ENCODE measurements at places on chromosomes 16 and 17. TPM values are rescaled to one million over a fixed set of nuclear protein-coding genes. Genes with fewer than 3 reads are reported as not detected.

- H3K4me3 ChIP-seq = peak overlapping the region; percentile 51
- DNase-seq = no peak
- peaks cover 47% of the 10 kb centered on the region for H3K4me1 ChIP-seq
- no peaks in the 10 kb centered on the region for H3K27me3 ChIP-seq
- H3K36me3 ChIP-seq = peaks cover 17% of the 10 kb centered on the region
These were observed 425 bp downstream of the SGSH start for GRCh38 chr17:80219763-80220053.

- H3K27ac ChIP-seq = no peak overlapping the region
- H3K36me3 ChIP-seq = peaks cover 92% of the 10 kb centered on the region
- peaks cover 2% of the 10 kb centered on the region for H3K4me1 ChIP-seq
- no peak overlapping the region for H3K4me3 ChIP-seq
- no peak for DNase-seq
These were observed 7.1 kb downstream of the GLYR1 start for GRCh38 chr16:4839942-4840341.

Gene HID1
- total RNA-seq = 1.2 TPM

Gene NOB1
- total RNA-seq = 117 TPM

DNA sequence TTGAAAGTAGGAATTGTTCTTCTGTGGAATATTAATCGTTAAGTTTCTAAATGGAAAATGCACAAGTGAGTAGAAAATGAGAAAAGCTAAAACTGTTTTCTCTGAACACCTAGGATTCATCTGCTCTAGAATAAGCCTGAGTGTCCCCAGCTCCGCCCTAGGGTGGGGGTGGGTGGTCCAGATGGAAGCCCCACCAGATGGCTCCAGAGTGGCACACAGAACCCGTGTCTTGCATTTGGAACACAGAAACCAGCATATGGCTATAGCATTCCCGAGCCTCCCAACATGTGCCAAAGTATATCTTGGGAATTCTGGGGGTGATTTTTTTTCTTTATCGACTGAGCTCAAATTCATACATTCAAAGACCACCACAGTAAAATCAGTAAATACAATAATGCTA is 517.7 kb upstream of the PSMD7 start:
- H3K4me3 ChIP-seq = no peak overlapping the region
- H3K4me1 ChIP-seq = no peaks in the 10 kb centered on the region
- no peaks in the 10 kb centered on the region for H3K36me3 ChIP-seq
- no peaks in the 10 kb centered on the region for H3K27me3 ChIP-seq

Data from K562 (cell line).